Colonic mucosa (tissue), 4 donors: ENCODE measurements at places on chromosomes 16 and 17. TPM values are rescaled to one million over a fixed set of nuclear protein-coding genes. Genes with fewer than 3 reads are reported as not detected.
A peak's percentile ranks its signal among the peaks of the same experiment; 100 is the strongest.

Gene DPEP2
- 0.96 TPM for total RNA-seq

Gene KRT35
- total RNA-seq = not detected

Gene GGA3
- 32.5 TPM for total RNA-seq

Gene NARF
- 68.7 TPM for total RNA-seq

Gene ITGAD
- total RNA-seq = 0.05 TPM

Gene LDHD
- 105 TPM for total RNA-seq

Gene CCL3
- 2.1 TPM for total RNA-seq

Gene SCNN1B
- total RNA-seq = 94.7 TPM

Gene SLC12A3
- total RNA-seq = not detected

DNA sequence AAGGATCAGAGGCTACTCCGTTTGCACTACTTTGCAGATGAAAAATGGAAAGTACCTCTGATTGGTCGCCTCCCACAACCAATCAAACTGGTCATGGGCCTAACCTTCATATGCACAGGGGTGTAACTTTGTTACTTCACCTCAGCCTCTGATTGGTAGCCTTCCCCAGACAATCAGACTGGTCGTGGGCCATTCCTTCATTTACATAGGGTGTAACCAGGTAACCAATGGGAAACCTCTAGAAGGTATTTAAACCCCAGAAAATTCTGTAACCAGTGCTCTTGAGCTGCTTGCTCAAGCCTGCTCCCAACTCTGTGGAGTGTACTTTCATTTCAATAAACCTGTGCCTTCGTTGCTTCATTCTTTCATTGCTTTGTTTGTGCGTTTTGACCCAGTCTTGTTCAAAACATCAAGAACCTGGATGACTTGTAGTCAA lies 39.2 kb upstream of the USP22 start:
- DNase-seq = no peak
- no peak overlapping the region for H3K27ac ChIP-seq
- H3K36me3 ChIP-seq = no peaks in the 10 kb centered on the region
- H3K27me3 ChIP-seq = no peaks in the 10 kb centered on the region
- no peaks in the 10 kb centered on the region for H3K4me1 ChIP-seq
- no peak overlapping the region for H3K4me3 ChIP-seq

- H3K36me3 ChIP-seq = no peaks in the 10 kb centered on the region
- H3K27ac ChIP-seq = no peak overlapping the region
- no peaks in the 10 kb centered on the region for H3K27me3 ChIP-seq
- no peaks in the 10 kb centered on the region for H3K4me1 ChIP-seq
Observed at GRCh38 chr17:64309710-64310109, 46.6 kb upstream of the TEX2 start.

GRCh38 chr17:12744298-12744697 lies 45.0 kb upstream of the ARHGAP44 start:
- H3K4me1 ChIP-seq = peaks cover 4% of the 10 kb centered on the region
- DNase-seq = peak; percentile 17
- no peaks in the 10 kb centered on the region for H3K36me3 ChIP-seq
- no peak overlapping the region for H3K27ac ChIP-seq
- no peak overlapping the region for H3K4me3 ChIP-seq

- no peak overlapping the region for H3K4me3 ChIP-seq
- no peak overlapping the region for H3K27ac ChIP-seq
- H3K4me1 ChIP-seq = no peaks in the 10 kb centered on the region
- H3K36me3 ChIP-seq = no peaks in the 10 kb centered on the region
- no peak for DNase-seq
Observed at GRCh38 chr16:17135439-17135838, 335.3 kb downstream of the XYLT1 start.

GRCh38 chr16:54175552-54176375 lies 110.8 kb downstream of the IRX3 start:
- no peaks in the 10 kb centered on the region for H3K36me3 ChIP-seq
- no peak for DNase-seq
- H3K4me1 ChIP-seq = no peaks in the 10 kb centered on the region
- no peaks in the 10 kb centered on the region for H3K27me3 ChIP-seq
- no peak overlapping the region for H3K4me3 ChIP-seq

DNA sequence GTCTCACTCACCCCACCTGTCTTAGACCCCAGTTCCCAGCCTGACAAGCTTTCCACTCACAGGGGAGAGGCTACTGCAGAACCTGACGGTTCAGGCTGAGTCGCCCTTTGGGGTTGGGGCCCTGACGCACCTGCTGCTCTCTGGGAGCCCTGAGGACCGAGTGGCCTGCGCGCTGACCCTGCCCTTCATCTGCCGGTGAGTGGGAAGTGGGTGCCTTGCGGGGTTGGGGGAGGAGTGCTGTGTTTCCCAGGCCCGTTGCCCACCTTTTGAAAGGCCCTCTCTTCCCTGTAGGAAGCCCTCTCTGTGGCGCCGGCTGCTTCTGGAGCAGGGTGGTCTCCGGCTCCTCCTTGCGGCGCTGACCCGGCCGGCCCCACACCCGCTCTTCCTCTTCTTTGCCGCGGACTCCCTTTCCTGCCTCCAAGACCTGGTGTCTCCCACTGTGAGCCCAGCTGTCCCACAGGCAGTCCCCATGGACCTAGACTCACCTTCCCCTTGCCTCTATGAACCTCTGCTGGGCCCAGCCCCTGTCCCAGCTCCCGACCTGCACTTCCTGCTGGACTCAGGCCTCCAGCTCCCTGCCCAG lies 6.1 kb upstream of the TGFB1I1 start:
- H3K4me3 ChIP-seq = no peak overlapping the region
- no peak overlapping the region for H3K27ac ChIP-seq
- no peaks in the 10 kb centered on the region for H3K27me3 ChIP-seq
- H3K4me1 ChIP-seq = no peaks in the 10 kb centered on the region
- no peaks in the 10 kb centered on the region for H3K36me3 ChIP-seq

- H3K4me3 ChIP-seq = no peak overlapping the region
- no peaks in the 10 kb centered on the region for H3K36me3 ChIP-seq
- DNase-seq = no peak
- no peaks in the 10 kb centered on the region for H3K4me1 ChIP-seq
- H3K27me3 ChIP-seq = no peaks in the 10 kb centered on the region
- no peak overlapping the region for H3K27ac ChIP-seq
Observed at GRCh38 chr17:64653985-64654355, 8.1 kb downstream of the SMURF2 start.

- no peaks in the 10 kb centered on the region for H3K27me3 ChIP-seq
- H3K4me1 ChIP-seq = peaks cover 15% of the 10 kb centered on the region
- H3K27ac ChIP-seq = peak overlapping the region; percentile 72
- DNase-seq = no peak
- H3K4me3 ChIP-seq = peak overlapping the region; percentile 86
Observed at GRCh38 chr16:56423584-56424403, 1.6 kb downstream of the AMFR start.

DNA sequence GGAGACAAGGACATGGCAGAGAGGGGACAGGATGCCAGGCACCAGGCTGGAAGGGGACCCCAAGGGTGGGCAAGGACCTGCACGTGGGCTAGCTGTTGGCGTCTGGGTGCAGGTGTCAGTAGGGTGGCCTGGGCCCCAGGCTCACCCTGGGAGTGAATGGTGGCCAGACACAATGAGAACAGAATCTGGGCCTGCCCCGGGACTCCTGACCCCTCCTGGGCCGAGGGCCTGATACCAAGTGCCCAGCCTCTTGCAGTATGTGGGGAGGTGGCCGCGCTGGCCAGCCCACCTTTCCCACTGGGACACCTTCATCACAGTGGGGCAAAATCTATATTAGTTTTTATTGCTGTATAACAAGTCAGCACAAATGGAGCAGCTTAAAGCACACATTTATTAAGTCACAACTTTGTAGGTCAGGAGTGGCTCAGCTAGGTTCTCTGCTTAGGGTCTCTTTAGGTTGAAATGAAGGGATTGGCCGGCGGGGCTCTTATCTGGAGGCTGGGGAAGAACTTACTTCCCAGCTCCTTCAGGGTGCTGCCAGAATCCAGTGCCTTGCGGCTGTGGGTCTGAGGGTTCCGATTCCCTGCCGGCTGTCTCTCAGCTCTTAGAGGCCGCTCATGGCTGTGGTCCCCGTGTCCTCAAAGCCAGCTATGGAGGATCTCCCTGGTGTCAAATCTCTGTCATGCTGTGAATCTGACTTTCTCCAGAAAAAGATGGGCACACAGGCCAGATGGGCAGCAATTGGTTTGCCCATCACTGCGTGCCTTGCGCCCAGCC lies 3.6 kb downstream of the PRSS33 start:
- peaks cover 6% of the 10 kb centered on the region for H3K4me1 ChIP-seq
- H3K4me3 ChIP-seq = no peak overlapping the region
- peaks cover 13% of the 10 kb centered on the region for H3K27me3 ChIP-seq
- no peak for DNase-seq
- no peak overlapping the region for H3K27ac ChIP-seq
- no peaks in the 10 kb centered on the region for H3K36me3 ChIP-seq

DNA sequence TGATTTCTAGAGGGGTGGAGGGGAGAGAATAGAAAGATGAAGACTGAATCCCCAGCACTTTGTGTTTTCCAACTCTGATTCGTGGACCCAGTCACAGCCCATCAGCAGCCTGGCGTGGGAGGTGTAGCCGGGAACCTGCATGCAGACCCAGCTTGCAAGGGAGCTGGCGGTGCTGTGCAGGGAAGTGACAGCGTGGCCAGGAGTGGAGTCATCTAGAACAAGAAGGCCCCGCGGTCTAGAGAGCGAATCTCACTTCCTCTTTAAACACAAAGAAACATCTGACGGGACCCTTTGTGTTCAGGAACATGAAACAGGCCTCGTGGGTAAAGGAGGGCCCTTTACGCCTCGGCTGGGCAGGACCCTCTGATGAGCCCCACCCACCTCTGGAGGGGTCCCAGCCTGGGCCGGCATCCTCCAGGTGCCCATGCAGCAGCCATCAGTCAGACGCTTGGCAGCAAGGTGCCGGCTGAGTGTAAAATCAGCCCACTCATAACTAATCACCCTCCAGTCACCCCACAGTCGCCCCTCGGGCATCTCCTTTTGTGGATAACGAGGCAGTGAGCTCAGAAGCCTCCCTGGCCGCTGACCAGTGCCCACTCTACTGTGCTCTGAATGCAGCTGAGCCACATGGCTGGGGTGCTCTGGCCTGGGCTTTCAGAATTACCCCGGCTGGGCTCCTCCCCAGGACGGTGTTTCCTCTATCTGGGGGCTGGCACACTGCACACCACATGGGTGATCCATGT lies 4.4 kb downstream of the SNAI3 start:
- H3K27me3 ChIP-seq = peaks cover 15% of the 10 kb centered on the region
- no peak overlapping the region for H3K4me3 ChIP-seq
- H3K36me3 ChIP-seq = no peaks in the 10 kb centered on the region
- peak overlapping the region; percentile 68 for H3K27ac ChIP-seq
- DNase-seq = no peak

DNA sequence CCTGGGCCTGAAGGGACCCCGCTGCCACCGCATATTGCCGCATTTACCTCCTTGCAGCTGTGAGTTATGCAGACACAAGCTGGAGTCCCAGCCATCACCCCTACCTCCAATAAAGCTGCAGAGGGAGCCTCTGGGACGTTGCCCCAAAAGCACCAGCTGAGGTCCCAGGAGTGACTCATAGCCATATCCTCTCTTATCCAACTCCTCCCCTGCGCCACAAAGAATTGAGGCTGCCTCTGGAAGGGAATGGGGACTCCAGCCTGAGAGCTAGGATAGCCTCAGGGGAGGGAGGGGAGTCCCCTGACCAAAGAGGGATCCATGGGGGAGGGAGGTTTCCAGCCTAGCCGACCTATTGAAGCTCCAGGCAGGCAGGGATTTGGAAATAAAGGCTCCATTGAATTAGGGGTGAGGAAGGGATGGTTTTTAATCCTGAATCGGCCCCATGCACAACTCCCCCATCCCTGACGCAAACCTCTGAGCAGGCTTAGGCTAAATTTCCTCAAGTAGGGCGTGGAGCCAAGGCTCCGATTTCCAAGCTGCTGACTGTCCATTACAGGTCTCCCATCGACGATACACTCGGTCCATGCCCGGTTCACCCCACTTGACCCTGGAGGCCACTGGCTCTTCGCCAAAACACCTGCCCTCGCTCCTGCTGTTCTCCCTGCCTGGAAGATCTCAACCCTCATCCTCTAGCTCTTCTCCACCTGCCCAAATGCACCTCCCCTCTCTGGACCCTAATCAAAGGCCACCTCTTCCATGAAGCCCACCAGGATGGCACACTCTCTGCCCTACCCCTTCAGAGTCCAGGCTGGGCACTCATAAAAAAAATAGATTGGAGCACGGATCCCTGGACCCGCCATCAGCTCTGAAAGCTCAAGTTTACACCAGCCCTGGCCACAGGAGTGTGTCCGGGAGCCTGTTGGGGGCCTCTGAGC lies 27.5 kb downstream of the PIMREG start:
- no peak for DNase-seq
- H3K4me1 ChIP-seq = no peaks in the 10 kb centered on the region
- no peaks in the 10 kb centered on the region for H3K27me3 ChIP-seq
- no peak overlapping the region for H3K27ac ChIP-seq
- no peak overlapping the region for H3K4me3 ChIP-seq

GRCh38 chr17:5922476-5922875 lies 147.7 kb upstream of the WSCD1 start:
- no peak for DNase-seq
- H3K36me3 ChIP-seq = no peaks in the 10 kb centered on the region
- H3K4me1 ChIP-seq = no peaks in the 10 kb centered on the region
- no peak overlapping the region for H3K4me3 ChIP-seq
- no peaks in the 10 kb centered on the region for H3K27me3 ChIP-seq

DNA sequence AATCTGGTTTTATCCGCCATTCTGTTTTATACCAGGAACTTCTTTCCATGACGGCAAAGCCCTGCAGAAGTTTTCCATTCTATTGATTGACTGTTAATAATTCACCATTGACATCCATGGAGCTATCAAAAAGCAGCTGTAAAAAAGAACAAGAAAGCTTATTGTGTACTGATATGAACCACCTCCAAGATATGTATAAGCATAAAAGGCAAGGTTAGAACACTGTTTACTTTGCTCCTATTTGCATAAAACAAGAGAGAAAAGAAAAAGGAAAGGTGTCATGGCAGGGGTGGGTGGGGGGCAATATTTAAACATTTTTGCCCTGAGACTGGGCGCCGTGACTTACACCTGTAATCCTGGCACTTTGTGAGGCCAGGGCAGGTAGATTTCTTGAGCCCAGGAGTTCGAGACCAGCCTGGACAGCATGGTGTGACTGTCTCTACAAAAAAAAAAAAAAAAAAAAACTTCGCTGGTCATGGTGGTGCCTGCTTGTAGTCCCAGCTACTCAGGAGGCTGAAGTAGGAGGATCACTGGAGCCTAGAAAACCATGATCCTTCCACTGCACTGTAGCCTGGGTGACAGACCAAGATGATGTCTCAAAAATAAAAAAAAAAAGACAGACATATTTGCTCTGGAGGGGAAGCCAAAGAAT lies 52.5 kb downstream of the TMEM114 start:
- H3K27ac ChIP-seq = no peak overlapping the region
- no peak overlapping the region for H3K4me3 ChIP-seq
- no peak for DNase-seq
- H3K36me3 ChIP-seq = no peaks in the 10 kb centered on the region
- no peaks in the 10 kb centered on the region for H3K27me3 ChIP-seq
- no peaks in the 10 kb centered on the region for H3K4me1 ChIP-seq

DNA sequence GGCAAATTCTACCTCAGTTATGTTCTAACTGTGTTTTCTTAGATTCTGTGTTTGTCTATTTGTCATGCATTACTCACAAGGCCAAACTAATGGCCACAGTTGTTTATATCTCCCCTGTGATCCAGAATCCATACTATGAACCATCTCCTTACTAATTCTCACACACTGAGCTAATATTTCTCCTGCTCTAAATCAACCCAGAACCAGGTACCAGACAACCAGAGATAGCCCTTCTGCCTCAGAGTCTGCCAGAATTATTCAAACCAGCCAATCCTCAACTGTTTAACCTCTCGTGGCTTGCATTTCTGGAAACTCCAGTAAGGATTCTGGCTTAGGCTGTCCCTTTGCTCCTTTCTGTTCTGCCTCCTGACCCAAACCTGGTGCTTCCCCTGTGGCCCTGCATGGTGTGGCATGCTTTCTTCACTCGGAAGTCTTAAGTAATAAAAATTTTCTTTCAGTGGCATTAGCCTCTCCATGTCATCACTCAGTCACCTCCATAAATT lies 59.4 kb downstream of the EFCAB5 start:
- H3K27ac ChIP-seq = no peak overlapping the region
- no peak overlapping the region for H3K4me3 ChIP-seq
- H3K27me3 ChIP-seq = no peaks in the 10 kb centered on the region
